ENCODE measurements at places on chromosomes 13 and 19. TPM values are rescaled to one million over a fixed set of nuclear protein-coding genes. Genes with fewer than 3 reads are reported as not detected.

DNA sequence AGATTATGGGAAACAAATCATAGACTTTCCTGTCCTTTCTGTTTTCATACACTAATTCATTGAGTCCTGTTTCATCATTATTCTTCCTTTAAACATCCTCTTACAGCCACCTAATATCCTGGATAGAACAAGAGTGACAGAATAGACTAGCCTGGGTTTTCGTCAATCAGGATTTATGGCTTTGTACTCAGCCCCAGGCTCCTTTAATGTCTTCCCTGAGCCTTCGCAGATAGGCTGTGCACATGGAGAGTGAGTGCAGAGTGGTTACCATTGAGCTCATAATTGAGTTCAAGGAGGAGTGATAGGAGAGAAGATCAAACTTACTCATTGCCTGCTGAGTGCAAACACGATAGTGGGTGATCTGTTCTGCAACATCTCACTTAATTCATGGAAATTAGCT, 304.9 kb downstream of the TDRD3 start:
- no peaks in the 10 kb centered on the region for H3K4me1 ChIP-seq
- no peak overlapping the region for H3K27ac ChIP-seq
- DNase-seq = no peak
- H3K27me3 ChIP-seq = no peaks in the 10 kb centered on the region
- no peaks in the 10 kb centered on the region for H3K36me3 ChIP-seq

DNA sequence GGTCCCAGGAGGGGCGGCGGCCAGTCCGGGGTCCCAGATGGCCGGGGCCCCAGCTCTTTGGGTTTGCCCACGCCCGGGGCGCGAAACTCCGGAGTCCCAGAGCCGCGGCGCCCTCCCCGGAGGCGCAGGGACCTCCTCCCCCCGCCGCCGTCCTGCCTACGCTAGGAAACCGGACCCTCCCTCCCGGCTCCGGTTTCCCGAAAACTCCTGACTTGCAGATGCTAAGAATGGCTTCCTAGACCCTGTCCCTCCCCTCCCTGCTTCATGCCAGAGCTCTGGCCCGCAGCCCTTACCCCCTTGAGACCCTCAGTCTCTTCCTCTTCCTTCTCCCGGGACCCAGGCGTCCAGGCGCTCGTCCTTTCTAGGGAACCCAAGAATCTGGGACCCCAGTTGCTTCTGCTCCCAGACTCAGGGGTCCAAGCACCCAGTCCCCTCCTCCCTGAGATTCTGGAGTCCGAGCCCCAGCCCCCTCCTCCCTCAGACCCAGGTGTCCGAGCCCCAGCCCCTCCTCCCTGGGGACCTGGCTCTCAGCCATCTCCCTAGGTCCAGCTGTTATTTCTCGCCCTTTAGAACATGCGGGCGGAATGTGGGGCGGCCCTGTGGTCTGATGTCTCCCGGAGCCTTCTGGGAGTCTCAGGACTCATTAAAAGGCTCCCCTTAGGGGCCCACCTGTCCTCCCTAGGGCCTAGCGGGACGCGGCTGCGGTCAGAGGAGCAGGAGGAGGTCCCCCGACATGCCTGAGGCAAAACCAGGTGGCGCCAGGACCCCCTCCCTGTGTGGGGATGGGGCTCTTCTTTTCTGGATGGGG, at the start of gene MYBPC2:
MYBPC2 (plus strand) TSS at position 672 of the 808 bp plus-strand sequence; CDS start at position 734, 62 bp downstream.
- H3K4me3 ChIP-seq = peak within 1 kb of the TSS; percentile 78
- peaks cover 4% of the 10 kb centered on the region for H3K27me3 ChIP-seq
- H3K36me3 ChIP-seq = no peaks in the 10 kb centered on the region
- peak within 1 kb of the TSS; percentile 19 for H3K27ac ChIP-seq

DNA sequence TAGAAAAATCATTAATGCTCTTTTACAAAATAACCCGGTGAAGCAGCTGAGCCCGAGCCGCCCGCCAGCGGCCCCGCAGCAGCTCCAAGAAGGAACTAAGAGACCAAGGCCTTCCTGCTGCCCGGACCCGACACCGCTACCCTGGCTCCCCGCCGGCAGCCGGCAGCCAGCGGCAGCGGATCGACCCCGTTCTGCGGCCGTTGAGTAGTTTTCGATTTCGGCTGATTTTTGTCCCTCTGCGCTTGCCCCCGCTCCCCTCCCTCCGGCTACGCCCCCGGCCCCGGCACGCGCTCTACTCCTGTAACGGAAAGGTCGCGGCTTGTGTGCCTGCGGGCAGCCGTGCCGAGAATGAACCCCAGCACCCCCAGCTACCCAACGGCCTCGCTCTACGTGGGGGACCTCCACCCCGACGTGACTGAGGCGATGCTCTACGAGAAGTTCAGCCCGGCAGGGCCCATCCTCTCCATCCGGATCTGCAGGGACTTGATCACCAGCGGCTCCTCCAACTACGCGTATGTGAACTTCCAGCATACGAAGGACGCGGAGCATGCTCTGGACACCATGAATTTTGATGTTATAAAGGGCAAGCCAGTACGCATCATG, at the start of gene PABPC3:
PABPC3 (plus strand) TSS at position 286 of the 603 bp plus-strand sequence; CDS start at position 349, 63 bp downstream.
- no peaks in the 10 kb centered on the region for H3K36me3 ChIP-seq
- DNase-seq = no peak
- H3K27me3 ChIP-seq = peaks cover 5% of the 10 kb centered on the region
- H3K27ac ChIP-seq = no peak within 1 kb of the TSS
- H3K4me1 ChIP-seq = no peaks in the 10 kb centered on the region
- H3K4me3 ChIP-seq = no peak within 1 kb of the TSS

DNA sequence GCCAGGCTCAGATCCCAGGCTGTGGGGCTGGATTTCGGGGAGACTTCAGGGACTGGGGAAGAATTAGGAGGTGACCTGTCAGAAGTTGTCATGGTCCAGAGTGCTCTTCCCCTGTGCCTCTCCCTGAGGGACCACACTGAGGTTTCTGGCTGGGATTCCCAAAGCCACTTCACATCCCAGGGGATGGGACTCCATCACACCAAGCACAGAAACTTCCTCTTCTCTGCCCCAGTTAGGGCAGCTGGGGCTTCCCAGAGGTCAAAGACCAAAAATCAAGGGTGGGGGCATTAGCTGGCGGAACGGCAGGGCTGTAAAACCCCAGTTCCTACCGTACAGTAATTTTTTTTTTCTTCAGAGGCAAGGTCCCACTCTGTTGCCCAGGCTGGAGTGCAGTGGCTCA, 7.4 kb downstream of the FCER2 start:
- no peak overlapping the region for H3K27ac ChIP-seq
- H3K36me3 ChIP-seq = no peaks in the 10 kb centered on the region
- no peak overlapping the region for H3K4me3 ChIP-seq
- DNase-seq = no peak

DNA sequence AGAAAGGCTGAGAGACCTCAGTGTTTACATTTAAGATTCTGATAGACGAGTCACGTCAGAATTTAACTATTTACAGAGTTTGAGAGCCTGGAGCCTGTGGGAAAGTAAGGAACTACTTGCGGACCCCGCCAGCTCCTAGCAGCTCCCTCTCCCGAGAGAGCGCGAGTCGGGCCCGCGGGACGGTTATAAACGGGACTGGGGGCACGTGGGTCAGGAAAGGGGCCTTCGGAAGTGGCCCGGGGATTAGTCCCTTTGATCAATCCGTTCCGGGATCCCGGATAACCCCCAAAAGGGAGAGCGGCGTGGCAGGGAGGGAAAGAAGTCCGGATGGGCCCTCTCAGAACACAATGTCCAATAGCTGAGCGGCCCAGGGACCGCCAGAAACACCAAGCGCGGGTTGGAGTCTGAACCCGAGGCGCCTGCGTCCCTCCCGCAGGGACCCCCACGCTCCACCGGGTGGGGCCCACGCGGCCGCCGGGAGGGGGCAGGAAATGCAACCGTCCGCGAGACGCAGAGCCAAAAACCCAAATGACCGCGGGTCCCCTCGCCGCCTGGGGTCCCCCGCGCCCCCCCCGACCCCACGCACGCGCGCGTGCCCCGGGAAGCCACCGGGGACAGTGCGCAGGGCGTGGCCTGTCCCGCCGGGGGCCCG, 3.6 kb downstream of the ZIC5 start:
- peaks cover 61% of the 10 kb centered on the region for H3K27me3 ChIP-seq
- no peaks in the 10 kb centered on the region for H3K36me3 ChIP-seq
- no peak for DNase-seq

NRTN gene
- total RNA-seq = 0.26 TPM

GRIN2D gene
- total RNA-seq = 0.13 TPM
